ENCODE measurements at places on chromosomes 7 and 10.
A peak's percentile ranks its signal among the peaks of the same experiment; 100 is the strongest.

DNA sequence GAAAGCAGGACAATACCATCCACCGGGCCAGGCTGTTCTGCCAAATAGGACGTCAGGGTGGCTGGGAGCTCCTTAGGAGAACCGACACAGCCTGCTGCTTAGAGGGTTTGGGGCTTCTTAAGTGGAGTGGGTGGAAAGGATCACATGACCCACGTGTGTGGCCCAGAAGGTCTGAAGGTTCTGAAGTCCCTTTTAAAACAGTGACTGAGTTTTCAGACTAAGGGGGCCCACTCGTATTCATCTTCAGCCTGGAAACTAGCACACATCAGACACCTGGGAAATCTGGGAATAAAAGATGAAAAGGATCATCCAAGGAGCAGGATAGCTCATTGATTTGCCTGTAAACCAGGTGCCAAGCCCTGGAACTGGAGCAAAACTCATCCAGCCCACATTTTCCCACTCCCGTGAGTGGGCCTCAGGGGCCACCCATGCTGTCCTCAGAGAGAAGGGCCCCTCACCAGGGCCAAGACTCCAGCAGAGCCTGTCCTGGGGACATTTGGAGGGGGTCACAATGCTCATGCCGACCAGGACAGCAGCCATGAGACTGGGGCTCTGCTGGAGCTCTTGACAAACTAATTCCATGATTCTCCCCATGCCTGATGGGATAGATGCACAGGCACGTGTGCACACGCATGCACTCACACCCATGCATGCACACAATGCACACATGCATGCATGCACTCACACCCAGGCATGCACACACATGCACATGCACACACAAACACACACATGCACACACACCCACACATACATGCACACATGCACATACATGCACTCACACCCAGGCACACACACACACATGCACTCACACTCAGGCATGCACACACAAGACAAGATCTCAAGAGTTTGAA is 168.8 kb upstream of the PPP2R2D start:
- DNase-seq, result no peak

DNA sequence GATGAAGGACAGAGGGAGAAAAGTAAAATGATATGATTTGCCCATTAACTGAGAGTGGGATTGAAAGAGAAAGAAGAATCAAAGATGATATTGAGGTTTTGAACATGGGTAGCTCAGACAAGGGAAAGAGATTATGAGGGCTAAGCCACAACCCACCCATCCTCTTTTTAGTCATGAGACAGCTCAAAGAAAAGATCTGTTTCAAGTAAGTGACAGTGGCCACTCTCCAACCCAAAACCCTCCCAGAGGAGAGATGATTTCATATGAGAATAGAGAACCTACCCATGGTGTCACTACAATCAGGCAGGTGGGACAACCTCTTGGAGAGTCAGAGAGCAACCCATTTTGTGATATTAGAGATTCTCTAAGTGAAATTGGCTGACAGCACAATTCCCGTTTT is 32.2 kb downstream of the PLXNA4 start:
- no peak for DNase-seq

GRCh38 chr10:10828623-10829022 is 189.0 kb upstream of the CELF2 start:
- no peak for DNase-seq

- no peak for DNase-seq
These were observed 105.2 kb downstream of the PRKCQ start for GRCh38 chr10:6474871-6475270.

- no peak for DNase-seq
These were observed 84.7 kb downstream of the ARHGAP22 start for GRCh38 chr10:48520184-48520506.

GRCh38 chr7:30306976-30307375 is 22.6 kb downstream of the ZNRF2 start:
- DNase-seq, result no peak

DNA sequence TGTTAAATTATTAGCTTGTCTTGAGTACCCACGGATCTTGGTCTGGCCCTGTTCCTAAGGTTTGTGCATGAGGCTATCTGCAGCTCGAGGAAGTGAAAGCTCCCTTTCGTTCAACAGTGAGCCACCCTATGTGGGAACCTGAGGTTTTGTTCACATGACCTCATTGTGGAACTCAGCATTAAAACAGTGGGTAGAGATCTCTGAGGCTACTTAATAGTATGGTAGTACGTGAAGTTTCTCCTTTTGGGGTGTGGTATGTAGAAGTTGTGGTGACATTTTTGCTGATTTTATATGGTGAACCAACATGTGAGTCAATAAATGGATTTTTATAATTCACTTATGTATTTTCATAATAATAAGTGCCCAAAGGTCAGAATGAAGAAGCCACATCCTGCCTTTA is 252.7 kb upstream of the FERD3L start:
- DNase-seq, result peak; percentile 1

DNA sequence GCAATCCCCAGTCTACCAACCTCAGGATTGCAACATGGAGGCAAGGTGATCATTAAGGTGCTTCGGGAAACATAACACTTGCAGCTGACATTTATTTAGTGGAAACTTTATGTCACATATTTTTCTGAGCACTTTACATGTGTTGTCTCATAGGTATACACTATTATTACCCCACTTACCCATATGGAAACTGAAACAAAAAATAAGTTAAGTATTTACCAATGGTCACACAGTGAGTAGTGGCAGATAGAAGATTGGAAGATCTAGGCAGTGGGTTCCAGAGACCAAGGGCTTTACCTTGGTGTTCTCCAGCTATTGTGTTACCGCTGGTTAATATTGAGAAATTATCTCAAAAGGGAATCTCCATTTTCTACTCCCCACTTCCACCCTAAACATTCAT is 1279.1 kb upstream of the SORCS1 start:
- no peak for DNase-seq

GRCh38 chr10:129626309-129626708 is 159.3 kb downstream of the MGMT start:
- no peak for DNase-seq

DNA sequence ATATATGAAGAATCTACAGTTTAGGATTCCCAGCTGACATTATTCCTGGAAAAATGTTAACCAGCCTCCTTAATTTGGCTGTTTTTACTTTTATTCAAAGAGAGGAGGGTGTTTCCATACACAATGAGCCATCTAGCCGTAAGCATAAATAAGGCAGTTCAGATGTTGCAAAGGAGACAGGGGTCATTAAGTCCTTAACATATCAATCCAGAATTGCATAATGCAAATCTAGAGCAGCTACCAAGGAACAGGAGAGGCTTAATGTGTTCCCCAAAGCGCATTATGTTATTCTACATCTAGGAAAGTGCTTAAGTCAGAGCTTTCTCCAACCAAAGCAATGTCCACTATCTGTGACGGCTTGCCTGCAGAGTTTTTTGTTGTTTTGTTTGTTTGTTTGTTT is 32.4 kb upstream of the TCF7L2 start:
- no peak for DNase-seq

DNA sequence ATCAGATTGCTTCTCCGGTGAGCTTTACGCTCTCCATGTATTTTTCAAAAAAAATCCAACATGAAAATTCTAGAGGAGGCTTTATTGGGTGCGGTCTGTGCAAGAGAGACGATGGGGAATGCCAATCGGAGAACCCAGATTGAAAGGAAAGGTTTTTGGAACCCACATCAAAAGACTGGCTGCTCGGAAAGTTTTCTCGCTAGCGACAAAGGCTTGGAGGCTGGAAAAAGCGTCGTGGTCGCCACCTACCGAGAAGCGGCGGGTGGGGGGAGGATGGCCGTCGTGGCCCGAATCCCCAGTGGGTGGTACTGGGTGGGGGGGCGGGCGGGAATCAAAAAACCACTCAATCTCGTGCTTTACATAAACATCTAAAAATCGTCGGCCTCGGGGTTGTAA is 1.1 kb upstream of the GTF2I start:
- peak; percentile 60 for DNase-seq

- no peak for DNase-seq
These were observed 44.9 kb upstream of the FAM3C start for GRCh38 chr7:121440857-121441503.

DNA sequence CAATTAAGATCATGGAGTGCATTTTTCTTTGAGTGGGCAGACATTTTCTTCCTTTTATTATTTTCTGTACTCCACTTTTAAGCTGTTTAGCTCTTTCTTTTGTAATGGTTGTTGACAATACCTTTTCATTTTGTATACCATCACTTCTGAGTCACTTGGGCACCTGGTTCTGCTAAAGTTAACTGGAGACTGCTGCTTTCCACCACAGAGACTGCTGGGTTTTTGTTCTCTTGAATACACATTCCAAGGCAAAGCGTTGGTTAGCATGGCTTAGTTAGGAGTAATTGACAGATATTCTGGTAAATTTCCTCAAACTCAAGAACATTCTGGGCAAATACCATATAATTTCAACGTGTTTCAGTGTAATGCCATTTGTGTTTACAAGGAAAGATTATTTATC is 541.9 kb upstream of the CELF2 start:
- DNase-seq, result no peak

DNA sequence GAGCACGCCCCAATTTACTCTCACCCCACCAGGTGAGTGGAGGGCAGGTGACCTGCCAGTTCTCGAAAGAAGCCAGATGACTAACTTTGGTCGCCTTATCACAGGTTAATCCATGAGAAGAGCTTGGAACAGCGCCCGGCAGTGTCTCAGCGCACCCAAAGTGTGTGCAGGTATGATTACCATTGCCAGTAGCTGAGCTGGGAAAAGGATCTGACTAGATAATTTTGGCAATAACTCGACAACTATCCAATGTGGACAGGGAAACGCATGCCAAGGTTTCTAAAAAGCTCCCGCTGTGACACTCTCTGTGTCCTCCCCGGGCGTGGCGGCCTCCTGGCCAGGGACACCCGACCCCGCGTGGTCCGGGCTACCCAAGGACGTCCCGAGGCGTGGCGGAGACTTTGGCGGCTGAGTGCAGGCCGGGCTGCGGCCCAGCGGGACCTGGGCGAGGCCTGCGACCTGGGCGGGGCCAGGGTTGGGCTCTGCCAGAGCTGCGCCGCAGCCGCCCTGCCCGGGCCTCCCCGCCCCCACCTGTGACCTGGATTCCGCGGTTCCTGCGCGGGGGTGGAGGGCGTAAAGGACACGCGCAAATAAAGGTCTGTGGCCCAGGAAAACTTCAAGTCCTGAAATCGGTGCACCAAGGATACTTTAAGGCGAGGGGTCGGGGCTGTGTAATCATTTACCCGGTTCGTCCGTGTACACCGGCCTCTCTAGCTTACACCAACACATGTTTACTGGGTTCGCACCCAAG is 13.7 kb upstream of the WAPL start:
- DNase-seq, result peak; percentile 21

GRCh38 chr7:151428378-151429236 is 11.3 kb downstream of the CRYGN start:
- DNase-seq, result no peak

DNA sequence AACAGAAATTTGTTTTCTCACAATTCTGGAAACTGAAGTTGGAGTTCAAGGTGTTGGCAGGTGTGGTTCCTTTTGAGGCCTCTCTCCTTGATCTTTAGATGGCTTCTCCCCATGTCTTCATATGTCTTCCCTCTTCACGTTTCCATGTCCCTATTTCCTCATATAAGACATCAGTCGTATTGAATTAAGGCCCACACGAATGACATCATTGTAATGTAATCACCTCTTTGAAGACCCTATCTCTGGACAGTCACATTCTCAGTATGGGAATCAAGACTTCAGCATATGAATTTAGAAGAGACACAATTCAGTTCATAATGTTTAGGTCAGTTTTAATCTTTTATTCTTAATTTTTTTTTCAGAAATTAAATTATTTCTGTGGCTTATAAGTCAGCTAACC is 19.8 kb downstream of the VTI1A start:
- DNase-seq, result no peak

GRCh38 chr10:70685455-70685911 is 13.2 kb downstream of the ADAMTS14 start:
- no peak for DNase-seq

DNA sequence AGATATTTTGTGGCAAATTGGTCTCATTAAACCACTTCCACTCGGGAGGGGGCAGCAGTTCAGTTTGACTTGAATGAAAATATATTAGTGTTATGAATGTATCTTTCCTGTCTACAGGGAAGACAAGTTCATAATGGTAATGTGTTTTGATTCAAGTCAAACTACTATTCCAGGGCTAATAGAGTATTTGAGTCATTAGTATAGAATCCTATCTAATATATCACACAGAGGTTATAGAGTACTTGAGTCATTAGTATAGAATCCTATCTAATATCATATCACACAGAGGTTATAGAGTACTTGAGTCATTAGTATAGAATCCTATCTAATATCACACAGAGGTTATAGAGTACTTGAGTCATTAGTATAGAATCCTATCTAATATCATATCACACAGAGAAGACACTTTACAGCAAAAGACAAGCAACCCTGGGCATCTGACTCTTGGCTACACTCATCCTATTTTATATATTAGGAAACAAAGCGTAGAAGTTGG is 199.7 kb upstream of the MAGI2 start:
- no peak for DNase-seq

GRCh38 chr10:98295401-98295811 is 27.4 kb upstream of the LOXL4 start:
- no peak for DNase-seq

DNA sequence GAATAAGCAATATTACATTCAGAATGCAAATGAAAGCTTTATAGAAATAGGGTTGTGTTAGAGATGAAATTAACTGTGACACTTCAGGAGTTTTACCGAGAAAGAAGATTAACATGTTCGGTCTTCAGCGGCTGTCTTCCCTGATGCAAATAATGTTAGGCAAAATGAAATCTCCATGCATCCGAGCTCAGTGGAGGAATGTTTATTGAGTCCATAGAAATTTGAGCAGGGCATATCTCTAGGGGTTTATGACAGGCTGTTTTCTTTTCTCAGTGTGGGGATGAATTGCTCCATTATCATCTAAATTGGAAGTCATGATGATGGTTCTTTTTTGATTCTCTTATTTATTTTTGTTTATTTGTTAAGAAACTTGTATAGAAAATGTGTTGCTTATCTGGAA is 31.7 kb downstream of the DYNC1I1 start:
- no peak for DNase-seq

- DNase-seq, result no peak
These were observed 51.8 kb upstream of the DNAAF5 start for GRCh38 chr7:674454-675410.

GRCh38 chr7:127514499-127514898 is 70.9 kb downstream of the GCC1 start:
- peak; percentile 32 for DNase-seq

DNA sequence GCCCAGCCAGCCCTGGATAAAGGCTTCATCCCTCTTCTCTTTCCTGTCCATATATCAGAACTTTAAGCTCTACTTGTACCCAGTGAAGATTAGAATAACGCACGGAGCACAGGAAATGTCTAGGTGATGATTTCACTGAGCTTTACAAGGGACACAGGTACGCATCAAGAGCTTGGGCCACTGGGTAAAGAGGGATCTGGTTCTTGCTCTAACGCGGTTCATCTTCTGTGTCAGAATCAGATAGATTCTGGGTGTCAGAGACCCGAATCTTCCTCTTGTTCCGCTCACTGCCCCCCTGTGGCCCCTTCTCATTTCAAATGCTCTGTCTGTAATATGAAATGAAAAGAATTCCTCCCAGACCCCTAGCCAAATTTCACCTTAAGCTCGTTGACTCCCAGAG is 24.7 kb downstream of the IL2RA start:
- no peak for DNase-seq
